Fibroblast of skin of right biceps (primary cell): ENCODE measurements at places on chromosomes 13 and 19.

DNA sequence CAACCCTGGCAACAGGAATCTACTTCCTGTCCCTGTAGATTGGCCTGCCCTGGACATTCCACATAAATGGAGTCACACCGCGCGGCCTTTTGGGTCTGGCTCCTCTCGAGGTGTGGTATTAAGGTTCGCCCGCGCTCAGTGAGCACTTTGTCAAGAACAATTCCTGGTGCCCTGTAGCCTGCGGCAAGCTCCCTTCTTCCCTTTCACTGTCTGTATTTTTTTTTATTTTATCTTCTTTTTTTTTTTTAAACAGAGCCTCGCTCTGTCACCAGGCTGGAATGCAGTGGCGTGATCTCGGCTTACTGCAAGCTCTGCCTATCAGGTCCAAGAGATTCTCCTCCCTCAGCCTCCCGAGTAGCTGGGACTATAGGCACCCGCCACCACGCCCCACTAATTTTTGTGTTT, 28.3 kb downstream of the PEX11G start:
- DNase-seq, result peak; percentile 39

DNA sequence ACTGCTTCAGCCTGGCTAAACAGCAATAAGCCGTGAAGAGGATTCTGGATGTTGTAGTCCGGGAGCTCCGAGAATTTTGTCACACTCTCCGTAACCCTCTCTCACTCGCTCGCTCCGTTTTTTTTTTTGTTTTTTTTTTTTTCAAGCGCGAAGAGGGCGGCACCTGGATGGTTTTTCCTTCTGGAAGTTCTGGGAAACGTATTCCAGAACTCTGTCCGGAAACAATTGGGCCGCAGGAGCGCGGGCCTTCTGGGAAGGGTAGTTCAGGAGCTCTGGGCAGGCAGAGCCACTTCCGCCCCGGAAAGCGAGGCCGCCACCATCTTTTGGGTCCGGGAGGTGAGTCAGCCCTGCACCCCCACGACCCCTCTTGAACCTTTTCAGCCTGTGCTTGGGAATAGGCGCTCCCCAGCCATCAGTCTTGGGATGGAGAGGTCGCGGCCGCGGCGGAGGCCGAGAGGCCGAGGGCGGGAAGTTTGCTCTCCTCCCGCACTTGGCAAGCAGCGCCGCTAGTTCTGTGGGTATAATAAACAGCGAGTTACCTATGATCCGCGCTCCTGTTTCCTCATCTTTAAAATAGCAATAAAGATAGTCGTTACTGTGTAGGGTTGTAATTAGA, at the start of gene ZNF227:
ZNF227 (plus strand) TSS at position 283 of the 616 bp plus-strand sequence. CDS start 5,261 bp downstream, outside the sequence.
- peak; percentile 97 for DNase-seq

DNA sequence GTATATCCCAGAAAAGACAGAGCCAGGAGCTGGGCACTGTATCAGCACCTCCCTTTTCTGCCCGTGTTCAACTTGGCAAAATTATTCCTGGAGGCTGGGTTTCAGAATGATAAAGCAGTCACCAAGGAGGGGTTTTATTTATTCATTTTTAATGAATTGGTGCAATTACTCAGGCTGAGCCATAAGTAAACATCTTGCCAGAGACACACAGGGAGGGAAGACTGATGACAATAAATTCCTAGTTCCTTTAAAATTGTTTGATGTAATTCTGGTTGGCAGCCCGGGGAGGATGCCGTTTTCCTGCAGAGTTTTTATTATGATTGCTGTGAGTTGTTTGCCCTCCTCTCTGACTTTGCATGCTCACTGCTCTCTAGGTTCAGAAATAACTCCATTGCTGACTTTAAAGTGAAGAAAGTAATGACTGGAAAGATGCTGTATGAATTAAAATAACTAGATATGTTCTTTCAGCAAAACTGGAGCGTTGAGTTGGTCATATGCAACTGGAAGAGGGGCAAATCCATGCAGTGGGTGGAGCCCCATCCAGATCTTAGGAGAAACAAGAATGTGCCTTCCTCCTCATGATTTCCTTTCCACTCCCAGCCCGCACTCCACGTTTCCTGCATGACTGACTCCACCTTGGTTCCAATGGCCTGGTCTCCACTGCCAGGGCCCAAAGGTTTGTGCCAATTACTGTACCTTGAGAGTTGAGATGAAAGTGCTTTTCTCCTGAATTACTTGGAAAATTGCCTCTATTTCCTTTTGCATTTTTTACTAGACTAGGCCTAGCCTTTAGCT, 182.1 kb downstream of the RFC3 start:
- no peak for DNase-seq

DNA sequence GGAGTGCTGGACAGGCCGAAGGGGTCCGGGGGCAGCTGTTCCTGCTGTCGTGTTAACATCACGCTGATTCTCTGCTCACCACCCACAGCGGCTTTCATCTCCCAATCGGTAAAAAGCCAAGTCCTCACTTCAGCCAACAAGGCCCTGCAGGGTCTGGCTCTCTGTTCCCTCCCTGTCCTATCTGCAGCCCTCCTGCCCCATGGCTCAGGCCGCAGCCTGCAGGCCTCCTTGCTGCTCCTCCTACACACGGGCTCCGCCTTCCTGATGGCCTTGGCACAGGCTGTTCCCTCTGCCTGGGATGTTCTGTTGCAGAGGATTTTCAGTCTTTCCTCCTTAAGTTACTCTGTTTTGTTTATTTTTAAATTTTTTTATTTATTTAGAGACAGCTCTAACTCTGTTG, 22.2 kb downstream of the FUZ start:
- no peak for DNase-seq

DNA sequence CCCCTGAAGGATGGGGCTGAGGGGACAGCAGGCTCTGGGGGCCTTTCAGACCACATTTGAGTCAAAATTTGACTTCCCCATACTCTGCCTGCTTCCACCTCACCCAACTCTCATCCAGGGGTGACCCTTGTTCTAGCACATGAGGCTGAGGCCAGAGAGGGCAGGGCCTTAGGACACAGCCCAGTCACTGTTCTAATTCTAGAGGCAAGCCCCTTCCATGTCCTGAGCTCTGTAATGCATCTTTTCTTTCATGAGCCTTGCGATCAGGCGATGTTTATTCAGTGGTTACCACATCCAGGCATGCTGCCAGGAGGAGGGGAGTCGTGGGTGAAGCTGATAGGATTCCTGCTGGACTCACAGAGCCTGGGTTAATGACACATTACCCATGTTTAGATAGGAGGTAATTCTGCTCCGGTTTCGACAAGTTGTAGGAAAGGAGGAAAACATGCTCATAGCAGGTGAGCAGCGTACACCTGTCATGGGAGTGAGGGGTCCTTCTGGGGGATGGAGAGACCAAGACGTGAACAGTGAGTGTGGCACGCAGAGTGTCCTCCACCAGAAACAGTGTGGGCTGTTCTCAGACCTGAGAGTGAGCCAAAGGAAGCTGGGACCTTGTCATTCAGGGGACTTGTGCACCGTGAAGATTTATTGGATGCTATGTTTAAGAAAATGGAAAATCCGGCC, 9.3 kb downstream of the RPS9 start:
- peak; percentile 97 for DNase-seq

- DNase-seq, result peak; percentile 72
Measured at GRCh38 chr13:95627590-95627989, 16.9 kb downstream of the DZIP1 start.

- DNase-seq, result no peak
Measured at GRCh38 chr13:76245920-76246319, 609.8 kb downstream of the LMO7 start.

DNA sequence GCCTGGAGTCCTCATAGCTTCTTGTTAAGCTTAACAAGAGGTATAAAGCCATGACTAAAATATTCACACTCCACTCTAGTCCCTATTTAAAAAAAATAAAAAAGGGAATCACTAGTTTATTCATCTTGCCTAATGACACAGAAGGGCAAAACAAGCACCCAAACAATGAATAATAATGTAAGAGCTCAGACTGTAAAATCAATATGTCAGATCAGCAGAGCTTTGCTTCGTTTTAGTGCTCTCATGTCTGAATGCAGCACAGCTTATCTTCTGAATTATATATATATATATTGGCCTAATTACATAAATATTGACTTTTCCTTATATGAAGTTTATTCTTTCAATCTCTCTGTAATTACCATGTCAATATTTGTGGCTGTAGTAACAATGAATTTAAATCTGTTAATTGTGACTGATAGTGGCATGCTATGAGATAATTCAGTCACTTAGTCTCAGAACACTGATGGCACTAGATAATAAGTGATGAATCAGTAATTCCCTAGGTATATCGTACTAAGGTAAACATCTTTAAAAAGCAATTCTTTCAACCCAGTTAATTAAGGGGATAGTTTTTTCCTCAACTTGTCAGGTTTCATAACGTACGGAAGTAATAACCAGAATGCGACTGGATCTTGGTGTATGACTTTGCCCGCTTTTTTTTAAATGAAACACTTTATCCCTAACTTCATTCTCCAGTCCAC, 361.9 kb upstream of the GPC6 start:
- no peak for DNase-seq

GRCh38 chr19:19276386-19276785, 3.3 kb upstream of the TM6SF2 start:
- peak; percentile 21 for DNase-seq

DNA sequence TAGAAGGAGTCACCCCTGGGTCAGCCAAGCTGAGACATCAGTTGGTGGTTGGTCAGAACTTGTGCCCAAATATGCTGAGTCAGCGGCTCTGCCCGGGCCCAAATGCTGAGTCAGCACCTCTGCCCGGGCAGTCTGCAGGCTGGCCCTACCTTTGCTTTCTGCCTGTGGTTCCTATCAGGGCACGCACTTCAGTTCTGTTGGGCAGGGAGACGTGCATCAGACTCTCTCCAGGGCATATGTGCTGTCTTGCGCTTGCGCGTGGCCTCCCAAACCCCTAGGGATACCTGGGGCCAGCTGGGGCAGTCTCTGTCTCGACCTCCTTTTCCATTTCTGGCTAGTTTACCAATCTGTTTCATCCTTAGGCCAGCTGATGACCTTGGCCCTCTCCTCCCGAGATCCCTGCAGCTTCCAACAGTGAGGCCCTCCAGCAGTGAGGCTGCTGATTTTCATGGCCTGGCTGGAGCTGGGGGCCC, 24.4 kb upstream of the LDLR start:
- no peak for DNase-seq

- no peak for DNase-seq
Measured at GRCh38 chr13:77846173-77846572, 72.5 kb downstream of the EDNRB start.

GRCh38 chr13:89307278-89307677, 1636.1 kb downstream of the SLITRK5 start:
- no peak for DNase-seq

- DNase-seq, result no peak
Measured at GRCh38 chr13:113170511-113170910, 12.1 kb downstream of the PROZ start.

DNA sequence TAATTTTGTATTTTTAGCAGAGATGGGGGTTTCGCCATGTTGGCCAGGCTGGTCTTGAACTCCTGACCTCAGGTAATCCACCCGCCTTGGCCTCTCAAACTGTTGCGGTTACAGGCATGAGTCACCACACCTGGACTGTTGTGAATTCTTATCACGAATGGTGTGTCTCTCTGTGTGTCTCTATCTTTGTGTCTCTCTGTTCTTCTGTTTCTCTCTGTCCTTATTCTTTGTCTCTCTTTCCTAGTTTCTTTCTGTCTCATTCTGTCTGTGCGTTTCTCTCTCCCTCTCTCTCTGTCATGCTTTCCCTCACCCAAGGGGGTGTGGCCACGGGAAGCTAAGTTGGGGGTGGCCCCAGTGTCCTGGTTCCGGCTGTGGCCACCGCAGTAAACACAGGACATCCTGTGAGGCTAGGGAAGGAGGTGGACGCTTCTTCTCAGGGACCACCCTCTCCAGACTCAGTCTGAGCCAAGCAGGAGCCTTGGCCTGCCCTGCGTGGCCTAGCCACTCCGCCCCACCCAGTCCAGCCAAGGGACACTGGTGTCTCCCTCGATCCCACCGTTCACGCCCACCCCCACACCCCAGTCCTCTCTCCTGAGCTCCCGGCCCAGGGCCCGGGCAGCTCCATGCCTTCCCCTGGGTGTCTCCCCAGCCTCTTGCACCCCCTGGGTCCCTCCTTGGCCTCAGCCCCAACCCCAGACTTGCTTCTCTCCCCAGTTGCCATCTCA, 3.9 kb upstream of the PRX start:
- peak; percentile 23 for DNase-seq

DNA sequence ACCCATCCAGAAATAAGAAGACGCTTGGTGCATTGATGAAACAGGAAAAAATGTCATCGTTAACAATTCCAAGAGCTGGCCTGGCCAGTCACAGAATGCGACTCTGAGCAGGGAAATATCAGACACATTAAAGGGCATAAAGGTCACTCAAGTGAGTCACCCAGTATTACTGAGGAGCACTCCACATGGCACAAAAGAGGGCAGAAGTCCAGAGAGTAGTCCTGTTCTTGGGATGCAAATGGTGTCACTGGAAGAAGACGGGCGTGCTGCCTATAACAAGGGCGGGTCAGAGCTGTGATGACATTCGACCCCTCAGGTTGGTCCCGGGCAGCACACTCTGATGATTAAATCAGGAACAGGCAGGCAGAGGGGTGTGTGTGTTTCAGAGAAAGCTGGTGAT, 720.3 kb downstream of the UQCRFS1 start:
- no peak for DNase-seq

DNA sequence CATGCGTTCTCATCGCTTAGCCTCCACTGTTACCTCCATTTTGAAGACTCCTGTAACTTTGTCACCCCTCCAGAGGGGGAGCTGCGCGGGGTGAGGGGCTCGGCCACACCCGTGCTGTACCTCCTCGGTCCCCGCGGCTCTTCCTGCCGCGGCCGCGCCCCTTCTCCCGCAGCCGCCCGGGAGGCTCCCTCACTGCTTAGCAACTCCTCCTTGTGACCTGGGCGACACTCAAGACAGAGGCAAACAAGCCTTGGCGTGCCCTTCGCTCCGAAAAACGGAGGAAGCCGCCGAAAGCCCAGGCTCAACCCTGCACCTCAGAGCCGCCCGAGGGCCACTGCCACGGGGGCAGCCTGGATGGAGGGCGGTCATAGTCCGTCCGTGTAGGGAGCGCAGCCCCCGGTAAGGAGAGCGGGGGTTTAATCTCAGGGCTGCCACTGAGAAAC, 494.3 kb downstream of the FOXO1 start:
- DNase-seq, result no peak
